ENCODE measurements at places on chromosomes 6 and 20.
A peak's percentile ranks its signal among the peaks of the same experiment; 100 is the strongest.

- no peak for DNase-seq
Measured at GRCh38 chr6:43917878-43918382, 147.9 kb downstream of the VEGFA start.

DNA sequence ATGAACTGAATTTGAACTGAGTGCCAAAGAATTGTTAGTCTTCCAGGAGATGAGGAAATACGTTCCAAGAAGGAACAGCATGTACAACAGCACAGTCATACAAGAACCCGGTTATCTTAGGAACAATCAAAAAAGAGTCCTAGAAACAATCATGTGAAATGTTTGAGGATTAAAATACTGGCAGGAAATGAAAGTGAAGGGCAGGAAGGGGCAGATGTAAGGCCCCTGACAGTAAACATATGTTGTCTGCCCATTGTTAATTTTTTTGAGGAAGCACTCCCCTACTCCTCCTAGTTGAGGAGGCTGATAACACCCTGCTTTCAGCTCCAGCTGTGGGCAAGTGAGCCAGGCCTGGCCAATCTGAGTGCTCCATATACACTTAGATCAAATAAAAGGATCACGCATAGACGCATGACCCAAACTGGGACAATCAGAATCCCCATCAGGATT lies 220.9 kb downstream of the HACE1 start:
- DNase-seq, result no peak

DNA sequence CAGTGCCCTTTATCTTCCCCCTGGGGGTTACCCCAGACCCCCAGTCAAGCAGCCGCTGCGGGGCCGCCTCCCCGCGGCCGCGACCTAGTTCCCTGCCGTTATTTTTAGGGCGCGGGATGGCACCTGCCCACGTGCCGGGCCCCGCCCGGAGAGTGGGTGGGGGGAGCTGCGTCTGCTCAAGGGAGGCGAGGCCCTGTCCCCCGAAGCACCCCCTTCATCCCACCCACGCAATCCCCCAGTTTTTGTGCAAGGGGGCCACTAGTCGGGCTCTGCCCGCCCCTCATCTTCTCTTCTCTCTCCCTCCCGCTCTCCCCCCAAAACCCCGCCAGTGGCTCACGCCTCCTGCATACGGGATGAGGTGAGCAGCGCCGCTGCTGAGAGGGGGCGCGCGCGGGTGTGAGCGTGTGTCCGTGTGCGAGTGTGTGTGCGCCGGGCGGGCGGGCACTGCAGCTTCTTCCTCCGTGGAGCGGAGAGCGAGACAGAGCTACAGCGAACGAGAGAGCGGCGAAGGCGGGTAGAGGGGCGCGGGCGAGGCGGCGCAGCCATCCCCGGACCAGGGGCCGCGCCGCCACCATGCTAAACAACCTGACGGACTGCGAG lies at the start of gene SLC12A5:
SLC12A5 (plus strand) TSS at position 444 of the 600 bp plus-strand sequence; CDS start at position 574, 130 bp downstream.
- no peak for DNase-seq

- no peak for DNase-seq
Measured at GRCh38 chr6:34238585-34239499, 2.2 kb downstream of the HMGA1 start.

DNA sequence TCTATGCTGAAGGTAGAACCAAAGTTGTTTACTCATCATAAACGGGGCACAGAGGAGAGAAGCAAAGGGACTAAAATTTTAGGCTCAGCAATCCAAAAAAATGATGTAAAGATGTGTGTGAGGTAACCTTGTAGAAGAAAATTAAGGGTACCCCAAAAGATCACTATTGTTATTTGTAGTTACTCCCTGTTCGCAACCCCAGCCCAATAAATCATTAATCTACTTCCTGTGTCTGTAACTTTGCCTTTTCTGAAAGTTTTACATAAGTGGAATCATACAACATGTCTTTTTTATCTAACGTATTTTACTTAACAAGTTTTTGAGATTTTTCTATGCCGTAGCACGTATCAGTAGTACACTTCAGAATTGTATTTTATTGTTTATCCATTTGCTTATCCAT lies 1114.8 kb upstream of the GJE1 start:
- no peak for DNase-seq

- DNase-seq, result no peak
Measured at GRCh38 chr20:36519012-36519719, 22.2 kb upstream of the MYL9 start.

GRCh38 chr6:153090241-153090930 lies 40.7 kb downstream of the RGS17 start:
- no peak for DNase-seq

DNA sequence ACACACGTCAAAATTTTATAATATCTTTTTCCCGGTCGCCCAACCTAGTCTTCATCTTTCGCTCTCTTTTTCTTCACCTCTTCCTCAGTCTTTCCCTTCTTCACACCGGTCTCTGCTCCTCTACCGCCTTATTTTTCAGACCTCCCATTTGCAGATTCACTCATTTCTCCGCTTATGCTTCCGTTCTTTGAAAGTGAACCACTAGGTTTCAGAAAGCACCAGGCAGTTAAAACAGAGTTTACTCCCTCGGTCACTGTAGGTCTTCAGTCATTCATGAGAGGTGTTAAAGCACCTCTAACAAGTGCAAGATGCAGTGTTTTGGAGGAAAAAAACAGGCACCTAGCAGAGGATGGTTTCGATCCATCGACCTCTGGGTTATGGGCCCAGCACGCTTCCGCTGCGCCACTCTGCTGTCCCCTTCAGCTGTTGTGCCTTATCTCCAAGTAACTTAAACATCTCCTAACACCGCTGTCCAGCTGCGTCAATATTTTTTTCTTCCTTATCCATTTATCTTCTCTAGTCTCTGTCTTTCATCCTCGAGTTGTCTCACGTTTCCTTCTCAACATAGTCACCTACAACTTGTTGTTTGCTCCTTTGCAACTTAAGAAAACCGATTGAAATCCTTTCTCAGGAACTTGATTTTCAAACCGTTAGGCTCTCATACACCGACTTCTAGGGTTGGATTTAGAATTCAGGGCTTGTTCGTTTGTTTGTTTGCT lies 119.7 kb upstream of the ZNF184 start:
- DNase-seq, result peak; percentile 64

All from NCI-H460 (cell line).